NCI-H1436 (cell line): ENCODE measurements at places on chromosomes 16 and 17.

GRCh38 chr16:61500851-61501250, 535.4 kb downstream of the CDH8 start:
- no peak for DNase-seq

- DNase-seq: no peak
These were observed 18.0 kb upstream of the GAS7 start for GRCh38 chr17:10216213-10216938.

DNA sequence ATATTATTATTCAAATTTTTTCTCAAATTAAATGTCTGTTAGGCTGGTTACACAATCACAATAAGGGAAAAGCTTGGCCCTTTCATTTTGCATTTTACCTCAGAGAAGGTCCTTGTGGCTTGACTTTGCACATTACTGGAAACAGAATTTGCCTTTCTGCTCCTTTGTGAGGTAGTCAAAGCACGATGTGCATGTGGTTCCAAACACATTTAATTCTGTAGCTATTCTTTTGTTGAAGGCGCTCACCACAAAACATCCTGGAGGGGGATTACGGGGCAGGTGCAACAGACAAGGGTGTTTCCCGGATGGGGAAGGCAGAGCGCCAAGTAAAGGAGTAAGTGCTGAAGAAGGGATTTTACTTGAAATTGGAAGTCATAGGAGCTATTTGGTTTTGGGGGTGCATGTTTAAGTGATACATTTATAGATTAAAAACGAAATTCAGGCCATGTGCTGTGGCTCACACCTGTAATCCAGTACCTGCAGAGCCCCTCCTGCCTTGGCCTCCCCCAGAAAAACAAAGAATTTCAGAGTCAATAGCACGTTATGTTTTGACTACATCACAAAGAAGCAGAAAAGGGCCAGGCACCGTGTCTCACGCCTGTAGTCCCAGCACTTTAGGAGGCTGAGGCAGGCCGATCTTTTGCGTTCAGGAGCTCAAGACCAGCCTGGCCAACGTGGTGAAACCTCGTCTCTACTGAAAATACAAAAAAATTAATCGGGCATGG, 31.2 kb upstream of the TENT4B start:
- DNase-seq: peak; percentile 31

- DNase-seq: no peak
These were observed 12.8 kb upstream of the ZFP90 start for GRCh38 chr16:68526143-68526781.

GRCh38 chr16:86994215-86994614, 323.0 kb downstream of the C16orf95 start:
- DNase-seq: no peak

DNA sequence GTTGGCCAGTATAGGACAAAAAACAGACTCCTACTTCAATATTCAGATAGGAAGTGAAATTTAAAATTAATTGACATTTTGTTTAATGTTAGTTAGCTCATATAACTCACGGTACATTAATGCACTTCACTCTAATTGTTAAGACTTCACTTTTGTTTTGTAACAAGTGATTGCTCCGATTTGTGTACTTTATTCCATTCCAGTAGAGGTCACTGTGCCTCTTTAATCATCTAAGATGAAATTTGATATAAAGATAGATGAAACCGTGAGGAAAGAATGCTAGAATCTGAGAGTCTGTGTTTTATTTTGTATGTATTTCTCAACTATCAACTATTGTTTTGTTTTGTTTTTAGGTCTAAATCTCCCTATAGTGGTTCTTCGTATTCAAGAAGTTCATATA, 29.0 kb downstream of the RBBP6 start:
- DNase-seq: no peak

GRCh38 chr16:70739389-70739788, 53.5 kb upstream of the MTSS2 start:
- no peak for DNase-seq

- DNase-seq: no peak
These were observed 5.8 kb upstream of the MRPL58 start for GRCh38 chr17:75006653-75007052.

DNA sequence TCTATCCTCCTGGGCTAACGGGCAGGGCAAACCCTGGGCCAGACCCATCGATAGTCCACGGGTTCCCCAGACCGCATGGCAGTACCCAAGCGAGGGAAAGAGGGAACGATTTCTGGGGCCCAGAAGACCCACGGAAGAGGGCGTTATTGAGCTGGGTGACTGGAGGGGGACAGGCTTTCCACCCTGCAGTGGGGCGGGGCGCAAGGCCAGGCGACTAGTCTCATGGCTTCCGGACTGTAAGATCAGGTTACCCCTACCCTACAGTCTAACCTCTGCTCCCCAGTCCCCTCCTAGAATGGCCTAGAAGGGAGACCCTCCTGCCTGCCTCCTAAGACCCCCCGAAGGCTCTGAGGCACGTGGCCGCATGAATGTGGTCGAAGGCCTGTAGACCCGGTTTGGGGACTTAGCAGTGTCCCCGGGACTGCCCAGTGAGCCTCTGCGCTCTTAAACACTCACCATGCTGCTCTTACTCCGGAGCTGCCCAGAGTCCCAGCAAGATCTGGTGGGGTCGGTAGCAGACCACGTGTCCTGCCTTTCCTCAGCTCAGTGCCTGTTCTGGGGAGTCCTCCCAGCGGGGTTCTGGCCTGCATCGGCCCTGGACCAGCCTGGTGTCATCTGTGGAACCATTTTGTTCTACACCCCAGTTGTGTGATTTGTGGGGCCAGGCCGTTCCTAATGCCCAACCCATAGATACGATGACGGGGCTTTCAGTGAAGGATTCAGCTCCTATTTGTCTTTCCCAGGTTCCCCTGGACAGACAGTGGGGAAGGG, 13.2 kb upstream of the AURKB start:
- peak; percentile 37 for DNase-seq

GRCh38 chr17:16986391-16986790, 14.5 kb upstream of the TNFRSF13B start:
- DNase-seq: no peak

DNA sequence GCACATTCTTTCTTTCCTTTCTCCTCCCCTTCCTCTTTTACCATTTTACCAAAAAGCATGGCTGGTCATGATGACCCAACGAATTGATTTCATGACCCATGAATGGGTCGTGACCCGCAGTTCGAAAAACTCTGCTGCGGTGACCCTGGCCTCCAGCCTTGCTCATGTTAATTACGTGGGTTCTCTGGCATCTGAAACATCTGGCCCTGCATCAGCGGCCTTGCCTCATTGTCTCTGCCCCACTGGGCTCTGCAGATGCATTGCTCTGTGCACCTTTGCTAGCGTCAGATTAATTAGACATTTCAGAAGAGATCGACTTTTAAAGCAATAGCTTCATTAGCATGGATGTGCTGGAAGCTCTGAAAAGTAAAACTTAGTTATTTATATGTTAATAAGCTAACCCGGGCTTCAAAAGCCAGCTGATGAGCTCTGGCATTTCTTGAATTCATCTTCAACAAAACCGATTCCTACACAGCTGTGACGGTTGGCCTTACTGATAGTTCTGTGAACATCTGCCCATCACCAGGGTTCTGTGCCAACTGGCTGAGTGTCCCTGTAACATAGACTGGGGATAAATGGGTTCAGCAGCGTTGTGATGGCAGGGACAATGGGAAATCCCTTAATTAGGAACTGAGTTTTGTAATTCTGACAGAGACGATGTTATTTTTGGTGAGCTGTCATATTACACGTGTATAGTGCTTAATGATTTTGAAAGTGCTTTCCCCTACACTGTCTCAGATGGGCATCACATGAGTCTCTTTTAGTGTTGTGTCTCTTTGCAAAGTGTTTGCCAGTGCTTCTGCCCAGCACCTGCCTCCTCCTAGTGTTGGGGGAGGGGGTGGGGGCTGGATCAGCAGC, 225.9 kb upstream of the EEF2KMT start:
- DNase-seq: no peak
